GF-D8 (cell line): ENCODE measurements at places on chromosomes 2 and 18.
A peak's percentile ranks its signal among the peaks of the same experiment; 100 is the strongest.

- DNase-seq = no peak
These were observed 2.1 kb upstream of the ZBTB14 start for GRCh38 chr18:5297597-5297996.

GRCh38 chr18:4193086-4193485, 262.0 kb downstream of the DLGAP1 start:
- no peak for DNase-seq

DNA sequence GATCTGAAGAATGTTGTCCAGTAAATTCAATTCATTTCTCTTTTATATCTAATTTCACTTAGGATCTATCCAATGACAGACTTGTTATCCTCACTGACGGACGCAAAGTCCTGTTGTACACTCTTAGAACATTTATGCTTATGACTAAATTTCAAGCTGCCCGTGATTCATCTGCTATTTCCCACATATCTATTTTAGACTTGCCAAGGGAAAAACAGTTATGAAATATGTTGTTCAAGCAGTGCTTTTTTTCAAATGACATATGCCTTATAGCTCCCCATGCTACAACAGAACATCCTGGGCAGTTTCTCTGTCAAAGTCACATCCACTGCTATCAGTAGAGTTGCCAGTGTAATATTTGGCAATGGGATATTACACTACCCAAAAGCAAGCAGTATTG, 94.2 kb upstream of the CBLN2 start:
- no peak for DNase-seq

GRCh38 chr2:14676371-14676770, 43.9 kb downstream of the LRATD1 start:
- DNase-seq = no peak

DNA sequence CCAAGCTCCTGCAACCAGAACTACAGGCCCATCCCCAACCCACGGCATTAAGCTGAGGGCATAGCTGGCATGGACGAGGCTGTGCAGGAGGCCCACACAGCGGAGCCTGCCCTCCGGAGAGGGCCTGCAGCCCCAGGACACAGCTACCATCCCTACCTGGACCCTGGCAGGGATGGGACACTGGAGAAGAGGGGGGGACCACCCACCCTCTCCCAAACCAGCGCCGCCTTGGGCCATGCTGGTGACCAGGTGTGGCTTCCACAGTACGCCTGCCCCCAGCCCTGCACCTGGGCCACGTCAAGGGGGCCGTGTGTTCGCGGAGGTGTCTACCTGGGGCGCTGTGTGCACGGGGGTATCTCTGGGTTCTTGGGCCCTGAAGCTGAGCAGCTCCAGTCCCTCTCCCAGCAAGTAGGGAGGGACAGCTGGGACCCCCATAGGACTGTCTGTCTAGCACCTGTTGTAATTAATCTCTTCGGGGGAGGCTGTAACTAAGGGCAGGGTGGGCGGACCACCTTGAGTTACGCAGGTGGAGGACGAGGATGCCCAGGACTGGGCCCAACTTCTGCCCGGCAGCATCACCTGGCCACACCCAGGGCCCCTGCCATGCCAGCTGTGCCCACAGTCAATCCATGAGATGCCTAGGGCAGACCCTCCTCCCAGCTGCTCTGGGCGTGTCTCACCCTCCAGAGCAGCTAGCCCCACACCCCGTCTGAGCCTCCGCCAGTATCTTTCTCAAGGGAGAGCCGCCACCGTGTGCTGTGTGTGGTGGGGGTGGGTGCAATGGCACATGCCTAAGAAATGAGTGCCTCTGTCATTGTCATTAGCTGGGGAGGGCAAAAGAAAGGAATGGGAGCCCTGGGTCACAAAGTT, 18.3 kb downstream of the HS6ST1 start:
- no peak for DNase-seq

- peak; percentile 95 for DNase-seq
These were observed 40.1 kb downstream of the ODC1 start for GRCh38 chr2:10407841-10408648.

DNA sequence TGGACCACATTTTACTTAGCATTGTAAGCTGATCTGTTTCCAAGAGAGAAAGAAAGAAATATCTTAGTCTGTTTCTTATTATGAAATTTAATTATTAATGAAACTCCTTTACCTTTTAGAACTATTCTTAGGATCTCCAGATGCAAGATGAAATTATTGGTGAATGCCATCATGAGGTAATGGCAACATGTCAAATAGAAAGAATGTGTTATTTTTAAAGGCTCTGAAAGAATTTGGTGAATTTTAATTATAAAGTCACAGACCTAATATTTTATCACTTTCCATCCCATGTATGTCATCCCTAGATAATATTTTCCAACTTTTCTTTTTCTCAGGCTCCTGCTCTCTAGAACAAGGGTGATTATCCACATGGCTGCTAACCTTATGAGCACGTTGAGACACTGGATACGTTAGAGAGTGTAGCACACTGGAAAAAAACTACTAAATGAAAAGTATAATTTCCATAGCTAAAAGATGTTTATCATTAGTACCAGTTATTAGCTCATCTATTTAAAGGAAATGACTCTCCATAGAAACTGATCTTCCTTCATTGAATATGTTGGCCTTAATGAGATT, 95.2 kb upstream of the SCG2 start:
- DNase-seq = no peak

- DNase-seq = no peak
These were observed 115.1 kb downstream of the KCNE4 start for GRCh38 chr2:223166983-223167650.

GRCh38 chr2:114789989-114790388, 347.5 kb downstream of the DPP10 start:
- no peak for DNase-seq

GRCh38 chr2:102237176-102237575, 50.4 kb downstream of the IL1RL2 start:
- no peak for DNase-seq

DNA sequence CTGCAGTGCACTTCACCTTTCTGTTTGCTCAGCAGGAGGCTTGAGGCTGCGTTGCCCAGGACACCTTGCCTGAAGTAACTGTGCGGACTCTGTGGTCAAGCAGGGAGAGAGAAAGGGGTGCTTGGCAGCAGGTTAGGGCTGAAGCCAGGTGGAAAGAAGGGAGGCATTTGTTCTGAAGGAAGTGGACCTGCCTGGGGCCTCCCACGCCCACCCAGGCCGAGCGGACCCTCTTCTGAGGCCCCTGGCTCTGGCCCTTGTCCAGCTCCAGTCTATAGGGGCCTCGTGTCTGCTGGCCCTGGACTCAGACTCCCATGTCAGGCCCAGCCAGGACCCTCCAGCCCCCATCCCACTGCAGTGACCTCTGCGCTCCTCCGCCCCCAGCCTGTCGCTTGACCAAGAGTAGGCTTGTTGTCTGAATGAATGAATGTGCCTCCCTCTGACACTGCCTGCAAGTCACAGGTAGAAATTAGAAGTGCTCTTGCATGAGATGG, 2.5 kb downstream of the SNED1 start:
- no peak for DNase-seq

GRCh38 chr2:3667151-3667631, 9.2 kb downstream of the ALLC start:
- DNase-seq = no peak

DNA sequence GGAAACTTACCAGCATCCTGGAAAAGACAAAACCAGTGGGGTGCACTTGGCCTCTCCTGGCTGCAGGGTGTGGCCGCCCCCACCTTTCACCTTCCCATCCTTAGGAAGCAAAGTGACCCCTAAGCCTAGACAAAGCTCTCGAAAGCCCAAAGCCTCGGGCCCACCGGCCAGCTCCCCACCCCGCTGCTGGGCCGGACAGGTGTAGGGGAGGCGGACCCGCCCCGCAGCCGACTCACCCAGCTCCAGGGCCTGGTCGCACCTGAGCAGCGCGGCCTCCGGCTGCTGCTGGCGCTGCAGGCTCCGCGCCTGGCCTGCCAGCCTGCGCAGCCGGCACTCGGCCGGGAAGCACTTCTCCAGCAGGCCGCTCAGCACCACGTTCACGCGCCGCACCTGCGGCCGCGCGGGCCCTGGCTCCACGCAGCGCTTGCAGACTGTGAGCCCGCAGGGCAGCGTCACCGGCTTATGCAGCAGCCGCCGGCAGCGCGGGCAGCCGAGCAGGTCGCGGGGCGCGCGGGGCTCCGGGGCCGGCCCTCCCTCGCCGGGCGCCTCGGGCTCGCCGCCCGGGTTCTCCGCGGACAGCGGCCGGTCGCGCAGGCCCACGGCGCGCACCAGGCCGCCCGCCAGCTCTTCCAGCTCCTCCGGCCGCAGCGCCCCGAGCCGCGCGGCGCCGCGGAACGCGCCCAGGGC, 979 bp downstream of the LONRF2 start:
- no peak for DNase-seq

DNA sequence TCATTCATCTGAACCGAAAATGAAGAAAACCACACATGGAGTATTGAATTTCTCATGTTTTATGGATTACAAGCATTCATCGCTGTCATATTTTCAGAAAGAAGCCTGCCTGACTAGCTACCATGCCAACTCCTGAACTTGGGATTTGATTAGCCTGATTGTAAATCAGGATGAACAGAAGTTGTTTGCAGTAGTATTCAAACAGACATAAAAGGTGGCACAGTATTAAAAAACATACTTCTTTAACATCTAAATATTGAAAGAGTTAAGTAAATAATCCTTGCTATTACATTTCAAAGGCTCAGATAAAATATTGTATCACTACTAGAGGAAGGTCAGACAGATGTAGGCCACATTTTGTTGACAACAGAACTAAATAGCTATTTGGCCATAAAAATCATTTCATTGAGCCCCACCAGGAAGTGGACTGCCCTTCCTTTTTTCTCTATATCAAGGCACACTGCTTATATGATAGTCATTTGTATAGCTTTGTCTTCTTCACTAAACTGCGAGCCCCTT, 21.6 kb downstream of the SLC38A11 start:
- no peak for DNase-seq

GRCh38 chr2:232980683-232981082, 32.4 kb downstream of the NGEF start:
- DNase-seq = no peak

GRCh38 chr2:54455131-54455562, 980 bp upstream of the SPTBN1 start:
- DNase-seq = no peak
